Astrocyte of the cerebellum (primary cell): ENCODE measurements at places on chromosomes 1 and 21.
A peak's percentile ranks its signal among the peaks of the same experiment; 100 is the strongest.

- DNase-seq = no peak
These were observed 8.3 kb downstream of the TGFBR3 start for GRCh38 chr1:91877574-91878208.

DNA sequence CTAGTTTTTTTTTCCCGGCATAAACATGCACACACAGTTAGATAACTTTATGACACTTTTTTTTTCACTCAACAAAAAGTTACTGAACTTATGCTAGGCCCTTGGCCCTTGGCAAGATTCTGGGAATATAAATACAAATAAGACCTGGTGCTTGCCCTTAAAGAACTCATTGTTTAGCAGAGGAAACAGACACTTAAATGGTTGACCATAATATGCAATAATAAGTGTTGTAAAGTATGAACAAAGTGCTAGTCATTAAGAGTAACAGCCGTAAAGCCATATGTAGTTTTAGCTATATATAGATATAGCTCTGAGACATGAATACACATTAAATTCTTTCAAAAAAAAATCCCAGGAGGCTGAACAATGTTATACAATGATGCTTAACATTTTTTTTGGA, 198.3 kb downstream of the CYYR1 start:
- DNase-seq = no peak

DNA sequence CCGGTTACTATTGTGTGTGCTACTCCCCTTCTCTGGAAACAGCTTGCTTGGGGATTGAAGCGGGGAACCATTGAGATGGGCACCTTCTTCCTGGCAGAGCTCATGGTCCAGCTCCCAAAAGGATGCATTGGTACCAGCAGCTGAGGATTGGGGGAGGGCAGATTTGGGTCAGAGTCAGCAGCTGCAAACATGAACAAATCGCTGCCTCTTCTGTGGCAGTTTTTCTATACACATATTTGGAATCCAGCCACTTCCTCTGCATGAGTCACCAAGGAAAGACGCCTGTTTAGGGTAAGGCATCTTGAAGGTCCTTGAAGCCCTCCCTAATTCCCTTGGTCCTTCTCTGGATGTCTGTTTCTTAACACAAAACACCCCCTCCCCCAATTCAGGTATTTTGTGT, 104.7 kb downstream of the DAB1 start:
- peak; percentile 18 for DNase-seq

- no peak for DNase-seq
These were observed 35.8 kb downstream of the LHX4 start for GRCh38 chr1:180265871-180266270.

GRCh38 chr1:109485001-109485400, 1.3 kb downstream of the ATXN7L2 start:
- DNase-seq = no peak

GRCh38 chr21:34354836-34355235, 9.0 kb upstream of the KCNE2 start:
- DNase-seq = no peak

DNA sequence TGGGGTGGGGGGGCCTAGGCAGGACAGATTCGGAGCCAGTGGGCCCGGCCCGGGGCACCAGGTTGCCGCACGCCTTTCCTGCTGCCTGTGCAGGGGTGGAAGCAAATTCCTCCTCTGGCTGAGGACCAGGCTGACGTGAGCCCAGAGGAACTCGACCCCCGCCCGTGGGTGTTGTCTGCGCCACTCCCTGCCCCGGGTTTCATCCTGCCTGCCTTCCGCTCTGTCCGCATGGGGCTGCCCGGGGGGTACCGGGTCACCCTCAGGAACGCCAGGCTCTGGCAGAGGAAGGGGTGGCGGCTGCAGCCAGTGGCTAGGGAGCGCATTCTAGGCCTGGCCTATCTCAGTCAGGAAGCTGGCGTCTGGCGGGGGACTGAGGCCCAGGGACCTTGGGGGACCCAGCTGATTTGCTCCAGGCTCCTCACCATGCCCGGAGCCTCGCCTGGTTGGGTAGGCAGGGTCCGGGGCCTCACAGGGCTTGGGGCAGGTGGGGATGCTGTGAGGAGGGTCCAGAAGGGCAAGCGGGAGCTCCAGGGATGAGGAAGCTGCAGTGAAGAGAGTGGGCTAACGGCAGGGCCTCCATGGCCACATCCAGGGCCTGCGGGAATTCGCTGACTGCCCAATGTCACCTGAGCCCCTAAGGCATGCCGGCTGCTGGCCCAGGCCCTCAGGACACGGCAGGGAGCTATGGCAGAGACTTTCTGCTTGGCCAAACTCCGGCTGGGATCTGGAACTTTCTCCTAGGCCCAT, 2.4 kb upstream of the IBA57 start:
- no peak for DNase-seq

- no peak for DNase-seq
These were observed 49.0 kb downstream of the CACHD1 start for GRCh38 chr1:64518692-64519481.

GRCh38 chr1:46613661-46614603, 2.7 kb downstream of the MOB3C start:
- peak; percentile 13 for DNase-seq

DNA sequence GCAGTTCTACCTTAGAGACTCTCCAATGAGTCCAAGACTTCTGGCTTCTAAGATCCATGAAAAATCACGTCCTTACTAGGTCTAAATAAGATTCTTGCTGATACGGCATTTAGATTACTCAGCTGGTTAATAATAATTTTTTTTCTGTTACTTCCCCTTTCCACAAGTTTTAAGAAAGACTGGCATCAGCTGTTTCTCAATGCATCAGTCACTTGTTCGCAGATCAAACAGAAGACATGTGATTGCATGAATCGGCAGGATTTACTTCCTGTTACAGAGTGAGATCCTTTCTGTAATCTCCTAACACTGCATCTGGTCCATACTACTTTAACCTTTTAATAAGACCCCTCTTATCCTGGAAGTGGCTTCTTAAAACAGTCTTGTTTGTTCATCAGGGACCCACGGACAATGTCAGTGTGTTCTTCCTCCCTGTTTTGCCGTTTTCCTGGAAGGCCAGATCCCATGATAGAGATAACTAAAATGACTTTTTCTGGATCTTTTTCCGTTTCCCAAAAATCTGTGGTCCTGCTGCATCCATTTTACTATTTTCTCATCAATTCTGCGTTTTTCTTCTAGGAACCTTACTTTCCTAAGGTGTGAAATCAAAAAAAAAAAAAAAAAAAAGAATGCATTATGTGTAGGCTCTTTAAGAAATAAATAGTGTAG, 6.1 kb downstream of the NPL start:
- no peak for DNase-seq

- DNase-seq = no peak
These were observed at the start of gene MYOG for GRCh38 chr1:203085528-203086406. Gene MYOG, minus strand, starts transcription at chr1:203086012. Its CDS starts 51 bp downstream, at chr1:203085961.

- no peak for DNase-seq
These were observed 14.5 kb upstream of the RPS8 start for GRCh38 chr1:44760876-44761275.

- DNase-seq = no peak
These were observed 17.8 kb downstream of the SCAF4 start for GRCh38 chr21:31713973-31714740.

GRCh38 chr1:22547186-22547817, 16.0 kb upstream of the EPHA8 start:
- DNase-seq = no peak

DNA sequence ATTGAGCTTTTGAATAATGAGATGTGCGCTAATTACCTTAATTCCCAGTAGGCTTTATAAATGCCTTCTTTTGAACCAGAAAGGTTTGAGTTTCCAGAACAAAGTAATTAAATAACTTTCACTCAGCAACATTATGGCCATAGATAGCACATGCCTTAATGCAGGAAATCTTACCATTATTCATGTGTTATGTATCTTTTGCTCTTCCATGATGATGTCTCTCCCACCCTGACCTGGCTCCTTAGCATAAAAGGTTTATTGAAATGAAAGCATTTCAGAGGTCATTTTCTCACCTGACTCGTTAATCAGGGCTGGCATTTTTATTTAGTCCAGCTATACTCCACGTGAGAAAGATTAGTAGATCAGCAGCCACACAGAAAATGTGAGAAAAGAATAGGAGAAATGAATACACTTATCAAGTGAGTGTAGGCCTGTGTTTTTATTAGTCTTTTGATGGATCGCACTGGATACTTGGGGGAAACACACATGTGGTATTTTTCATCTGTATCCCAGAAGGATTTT, 180.2 kb downstream of the ATP6V1G3 start:
- no peak for DNase-seq

GRCh38 chr1:222552882-222553281, 5.0 kb upstream of the HHIPL2 start:
- no peak for DNase-seq

GRCh38 chr1:210594605-210595004, 265.9 kb downstream of the HHAT start:
- no peak for DNase-seq

- DNase-seq = no peak
These were observed 107.3 kb upstream of the ST6GALNAC5 start for GRCh38 chr1:76759950-76760349.

GRCh38 chr1:151710187-151710840, 6.3 kb downstream of the CELF3 start:
- DNase-seq = no peak
